ENCODE measurements at places on chromosomes 3 and 15.
A peak's percentile ranks its signal among the peaks of the same experiment; 100 is the strongest.

- DNase-seq: no peak
Measured at GRCh38 chr3:180447136-180447535, 154.8 kb upstream of the TTC14 start.

DNA sequence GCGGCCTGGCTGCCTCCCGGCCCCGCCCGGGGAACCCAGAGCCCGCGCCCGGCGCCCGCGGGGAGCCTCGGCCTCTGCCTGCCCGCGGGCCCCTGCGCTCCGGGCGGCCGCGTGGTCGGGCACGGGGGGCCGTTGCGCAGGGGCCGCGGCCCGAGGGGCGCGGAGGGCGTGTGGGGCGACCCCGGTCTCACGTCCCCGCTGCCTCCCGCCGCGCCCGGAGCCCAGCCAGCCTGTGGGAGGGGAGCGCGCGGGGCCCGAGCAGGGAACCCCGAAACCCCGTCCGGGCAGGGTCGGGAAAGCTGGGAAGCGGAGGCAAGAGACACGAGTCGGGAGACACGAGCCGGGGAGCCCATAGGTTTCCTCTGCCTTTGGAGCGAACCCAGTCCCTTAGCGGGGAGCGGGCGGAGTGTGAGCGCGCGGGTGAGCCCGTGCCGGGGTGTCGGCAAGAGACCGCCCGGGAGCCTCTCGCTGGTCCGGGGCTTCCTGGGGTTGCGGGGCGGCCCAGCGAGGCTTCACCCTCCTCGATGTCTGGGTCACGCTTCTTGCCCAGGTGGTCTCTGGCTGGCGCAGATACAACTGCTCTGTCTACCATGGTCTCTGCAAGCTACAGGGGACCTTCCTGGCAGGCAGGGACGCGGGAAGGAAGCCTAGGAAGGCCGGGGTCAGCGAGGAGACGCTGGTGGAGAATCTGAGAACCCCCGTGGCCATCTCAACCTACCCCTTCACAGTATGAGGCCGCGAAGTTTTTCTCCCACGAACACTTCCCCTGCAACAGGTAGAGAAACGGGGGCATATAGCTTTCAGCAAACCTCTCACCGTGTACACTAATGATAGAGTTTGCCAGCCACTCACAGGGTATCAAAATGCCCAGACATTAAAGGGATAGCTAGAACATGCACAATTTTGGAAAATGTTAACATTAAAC is 586 bp downstream of the LRRK1 start:
- no peak for DNase-seq

DNA sequence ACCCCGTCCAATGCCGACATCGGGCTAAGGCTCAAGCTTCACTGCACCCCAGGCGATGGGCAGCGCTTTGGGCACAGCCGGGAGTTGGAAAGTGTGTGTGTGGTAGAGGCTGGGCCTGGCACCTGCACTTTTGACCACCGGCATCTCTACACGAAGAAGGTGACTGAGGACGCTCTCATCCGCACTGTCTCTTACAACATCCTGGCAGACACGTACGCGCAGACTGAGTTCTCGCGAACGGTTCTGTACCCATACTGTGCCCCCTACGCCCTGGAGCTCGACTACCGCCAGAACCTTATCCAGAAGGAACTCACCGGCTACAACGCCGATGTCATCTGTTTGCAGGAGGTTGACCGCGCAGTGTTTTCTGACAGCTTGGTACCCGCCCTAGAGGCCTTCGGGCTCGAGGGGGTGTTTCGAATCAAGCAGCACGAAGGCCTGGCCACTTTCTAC is 1.0 kb downstream of the PDE12 start:
- DNase-seq: no peak

DNA sequence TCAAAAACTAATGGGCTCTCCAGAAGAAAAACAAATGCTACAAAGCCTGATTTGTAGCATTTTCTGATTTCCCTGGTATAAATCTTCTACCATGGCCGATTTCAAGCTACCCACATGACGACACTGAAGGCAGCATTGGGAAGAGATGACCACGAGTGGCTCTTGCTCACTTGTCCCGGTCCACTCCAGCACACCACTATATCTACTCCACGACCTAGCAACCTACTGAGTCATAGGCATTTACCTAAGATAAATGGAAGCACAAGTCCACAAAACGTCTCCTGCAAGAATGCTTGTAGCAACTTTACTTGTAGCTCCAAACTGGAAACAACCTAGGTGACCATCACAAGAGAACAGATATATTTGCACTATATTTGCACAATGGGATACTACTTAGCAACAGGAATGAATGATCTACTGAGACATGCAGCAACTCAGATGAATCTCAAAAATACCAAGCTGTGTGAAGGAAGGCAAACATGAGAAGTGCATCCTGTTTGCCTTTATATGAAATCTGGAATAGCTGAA is 60.8 kb upstream of the HES1 start:
- no peak for DNase-seq

GRCh38 chr3:1805331-1805730 is 293.3 kb upstream of the CNTN4 start:
- DNase-seq: no peak

- DNase-seq: no peak
Measured at GRCh38 chr15:89576417-89576773, 1.1 kb downstream of the TICRR start.

DNA sequence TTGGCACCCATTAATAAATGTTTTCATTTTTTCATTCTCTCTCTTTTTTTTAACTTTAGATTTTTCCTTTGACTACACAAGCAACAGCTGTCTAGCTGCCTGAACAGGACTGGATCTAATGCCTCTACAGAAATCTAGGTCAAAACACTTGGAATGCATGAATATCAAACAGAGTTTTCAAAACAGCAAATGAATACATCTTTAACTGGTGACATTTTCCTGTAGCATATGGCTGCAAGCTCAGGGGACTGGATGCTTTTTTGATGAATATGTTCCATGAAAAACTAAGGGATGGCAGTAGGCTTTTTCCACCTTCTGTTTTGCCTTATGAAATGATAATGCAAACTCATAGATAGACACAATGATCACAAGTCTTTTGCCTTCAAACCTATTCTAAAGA is 661.7 kb downstream of the MCTP2 start:
- DNase-seq: no peak

DNA sequence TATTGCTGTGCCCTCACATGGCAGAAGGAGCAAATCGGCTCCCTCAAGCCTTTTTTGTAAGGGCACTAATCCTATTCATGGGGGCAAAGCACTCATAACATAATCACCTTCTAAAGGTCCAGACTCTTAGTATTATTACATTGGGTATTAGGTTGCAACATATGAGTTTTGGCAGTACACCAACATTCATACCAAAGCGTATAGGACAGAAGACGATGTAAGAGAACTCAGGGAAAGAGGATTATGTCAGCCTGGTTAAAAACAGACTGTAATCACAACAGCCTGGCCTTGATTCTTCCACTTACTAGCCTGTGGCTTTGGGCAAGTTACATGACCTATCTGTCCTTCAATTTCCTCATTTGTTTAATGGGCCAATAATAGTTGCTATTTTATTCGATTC is 828.5 kb upstream of the NECTIN3 start:
- peak; percentile 15 for DNase-seq

DNA sequence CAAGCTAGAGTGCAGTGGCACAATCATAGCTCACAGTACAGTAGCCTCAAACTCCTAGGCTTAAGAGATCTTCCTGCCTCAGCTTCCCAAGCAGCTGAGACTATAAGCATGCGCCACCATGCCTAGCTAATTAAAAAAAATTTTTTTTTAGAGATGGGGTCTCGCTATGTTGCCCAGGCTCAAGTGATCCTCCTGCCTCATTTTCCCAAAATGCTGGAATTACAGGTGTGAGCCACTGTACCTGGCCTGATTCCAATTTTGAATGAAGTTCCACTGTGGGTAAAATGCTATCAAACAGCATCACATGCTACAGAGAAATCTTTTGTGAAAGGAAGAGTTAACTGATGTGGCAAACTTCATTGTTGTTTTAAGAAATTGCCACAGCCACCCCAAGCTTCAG is 17.5 kb downstream of the ADPGK start:
- DNase-seq: no peak

GRCh38 chr3:196513697-196514349 is 1.3 kb downstream of the SMCO1 start:
- DNase-seq: no peak

DNA sequence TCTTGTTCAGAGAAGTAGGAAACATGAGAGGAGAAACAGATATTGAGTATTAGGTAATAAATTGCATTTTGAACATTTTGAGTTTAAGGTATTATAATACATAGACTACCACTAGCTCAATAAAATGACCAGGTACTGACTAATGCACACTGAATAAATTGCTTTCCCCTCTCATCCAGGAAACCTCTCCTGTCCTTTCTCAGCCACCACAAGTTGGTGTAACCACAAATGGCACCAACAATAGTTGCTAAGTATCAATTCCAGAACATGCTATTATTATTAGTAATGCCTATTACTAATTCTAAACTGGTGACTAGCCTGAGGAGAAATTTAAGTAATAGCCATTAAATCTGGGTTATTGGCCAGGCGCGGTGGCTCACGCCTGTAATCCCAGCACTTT is 47.3 kb upstream of the XRN1 start:
- no peak for DNase-seq

- no peak for DNase-seq
Measured at GRCh38 chr3:113896930-113897329, 50.9 kb upstream of the ZDHHC23 start.

- no peak for DNase-seq
Measured at GRCh38 chr3:112773864-112774263, 72.8 kb downstream of the CD200R1L start.

GRCh38 chr3:106794442-106794841 is 582.8 kb upstream of the CCDC54 start:
- no peak for DNase-seq

DNA sequence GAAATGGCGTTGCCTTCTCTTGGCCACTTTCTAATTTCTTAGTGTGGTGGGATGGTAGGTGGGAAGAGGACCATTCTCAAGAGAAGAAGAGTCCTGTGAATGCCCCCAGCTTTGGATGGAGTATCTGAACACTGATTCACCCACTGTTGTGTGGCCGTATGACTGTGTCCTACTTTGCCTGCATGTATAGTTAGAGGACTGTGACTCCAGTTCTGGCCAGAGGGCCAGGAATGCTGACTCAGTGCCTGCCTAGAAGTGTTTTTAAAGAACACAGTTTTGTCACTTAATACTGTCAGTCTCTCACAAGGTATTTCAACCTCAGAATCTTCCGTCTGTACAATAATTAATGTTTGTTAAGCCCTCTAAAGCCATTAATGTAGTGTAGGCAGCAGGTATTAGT is 2.1 kb downstream of the SEC61A1 start:
- no peak for DNase-seq

DNA sequence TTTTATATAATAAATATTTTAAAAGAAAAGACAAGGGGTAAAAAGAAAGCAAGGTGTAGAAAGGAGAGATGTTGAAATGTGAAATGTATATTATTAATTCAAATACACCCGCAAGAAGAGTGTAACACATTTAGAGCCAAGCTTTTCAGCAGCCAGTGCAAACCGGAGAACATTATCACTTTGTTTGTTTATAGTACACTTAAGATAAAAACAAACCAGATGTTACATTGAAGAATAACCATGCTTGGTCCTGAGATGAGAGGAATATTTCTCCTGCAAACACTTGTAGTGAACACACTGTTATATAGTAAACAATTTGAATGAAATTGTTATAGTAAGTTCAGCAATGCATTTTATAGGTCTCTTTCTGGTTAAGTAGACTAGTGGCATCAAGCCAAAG is 1441.5 kb downstream of the OTOL1 start:
- no peak for DNase-seq

DNA sequence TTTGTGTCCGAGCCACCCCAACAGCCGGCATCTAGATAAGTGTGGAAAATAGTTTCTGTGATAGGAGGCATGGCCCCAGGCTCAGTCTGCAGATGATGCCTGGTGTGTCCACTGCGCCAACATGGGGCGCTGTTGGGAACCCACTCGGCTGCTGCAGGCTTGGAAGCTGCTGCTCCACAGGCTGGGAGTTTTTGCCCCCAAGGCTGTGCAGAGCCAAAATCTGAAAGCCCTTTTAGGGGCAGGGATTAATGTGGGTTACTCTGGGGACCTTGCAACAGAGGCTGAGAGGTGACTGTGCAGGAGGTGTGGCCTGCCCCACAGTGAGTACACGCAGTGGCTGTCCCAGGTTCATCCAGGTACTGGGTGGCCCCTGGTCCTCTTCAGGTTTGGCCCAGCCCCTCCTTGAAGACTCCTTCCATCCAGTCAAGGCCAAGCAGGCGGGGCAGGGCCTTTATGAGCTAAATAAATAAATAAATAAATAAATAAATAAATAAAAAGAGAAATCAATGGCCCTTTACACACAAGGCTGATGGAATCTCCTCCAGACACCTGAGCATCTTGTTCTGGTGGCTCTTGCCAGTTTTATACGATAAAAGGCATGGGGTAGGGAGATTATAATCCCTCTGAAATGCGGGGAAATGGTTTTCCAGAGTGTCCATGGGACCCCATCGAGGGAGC is 73.8 kb downstream of the AAGAB start:
- no peak for DNase-seq

DNA sequence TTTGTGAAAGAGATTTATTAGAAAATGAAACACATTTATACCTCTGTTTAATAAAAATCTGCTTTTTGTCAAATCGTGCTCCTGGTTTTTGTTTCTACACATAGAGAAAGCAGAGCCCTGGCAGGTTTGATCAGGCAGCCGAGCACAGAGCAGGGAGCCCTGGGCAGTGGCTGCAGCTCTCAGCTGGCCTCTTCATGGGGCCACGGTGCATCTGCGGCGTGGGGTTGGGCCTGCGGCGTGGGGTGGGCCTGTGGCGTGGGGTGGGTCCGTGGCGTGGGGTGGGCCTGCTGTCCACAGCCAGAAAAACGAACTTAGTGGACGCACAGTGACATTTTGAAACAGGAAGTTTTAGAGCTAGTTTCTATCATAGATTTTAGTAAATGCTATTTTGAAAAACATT is 10.6 kb downstream of the GOLGA6L2 start:
- DNase-seq: no peak

DNA sequence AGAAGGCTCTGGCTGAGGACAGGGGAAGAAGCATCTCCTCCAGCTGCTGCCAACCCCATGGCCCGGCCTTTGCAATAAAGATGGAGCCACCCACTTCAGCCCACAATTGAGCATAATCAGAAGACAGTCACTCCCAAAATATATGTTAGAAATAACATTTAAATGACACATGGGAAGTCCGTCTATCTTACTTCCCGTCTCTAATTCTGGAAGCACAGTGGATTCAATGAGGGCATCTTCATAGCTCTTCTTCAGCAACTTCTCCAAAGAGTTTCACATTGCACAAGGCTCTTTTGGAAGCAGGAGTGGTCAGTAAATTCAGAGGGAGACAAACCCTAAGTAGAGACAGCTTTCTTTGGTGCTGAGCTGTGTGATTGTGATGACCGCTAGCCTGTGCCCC is 67.0 kb upstream of the SEC61A1 start:
- no peak for DNase-seq

GRCh38 chr3:176757429-176757828 is 439.9 kb downstream of the TBL1XR1 start:
- DNase-seq: no peak

GRCh38 chr15:96870580-96870979 is 540.1 kb downstream of the NR2F2 start:
- DNase-seq: no peak

DNA sequence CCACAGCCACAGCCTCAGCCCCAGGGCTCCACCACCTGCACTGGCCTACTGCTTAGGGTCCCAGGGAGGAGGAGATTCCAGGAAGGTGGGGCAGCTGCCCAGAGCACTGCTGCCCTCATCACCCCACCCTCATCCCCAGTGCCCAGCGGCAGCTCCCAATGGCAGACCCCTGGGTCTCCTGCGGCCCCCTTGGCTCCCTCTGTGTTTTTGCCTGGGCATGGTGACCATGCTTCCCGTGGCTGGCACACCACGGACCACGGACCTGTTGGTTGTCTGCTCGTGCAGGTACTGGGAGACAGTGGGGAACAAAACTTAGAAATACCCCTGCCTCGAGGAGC is 2.7 kb downstream of the CHST13 start:
- DNase-seq: no peak

Measured in fibroblast of skin of left biceps (primary cell).